ENCODE measurements at places on chromosomes 11 and 22. TPM values are rescaled to one million over a fixed set of nuclear protein-coding genes. Genes with fewer than 3 reads are reported as not detected.

The TFIP11 gene
- 25.5 TPM for total RNA-seq

The LMO1 gene
- total RNA-seq: 2.4 TPM

The SHANK2 gene
- 7.0 TPM for total RNA-seq

The CSKMT gene
- total RNA-seq: 11.2 TPM

The TMA7B gene
- total RNA-seq: not detected

The PELI3 gene
- 4.5 TPM for total RNA-seq

The FDX1 gene
- total RNA-seq: 16.9 TPM

The HBE1 gene
- 0.09 TPM for total RNA-seq

The RFPL1 gene
- not detected for total RNA-seq

The PRDM10 gene
- 1.8 TPM for total RNA-seq

The MPZL3 gene
- 0.45 TPM for total RNA-seq

The CRYBB3 gene
- not detected for total RNA-seq

The KDELR3 gene
- total RNA-seq: 19.3 TPM

The MGAT3 gene
- total RNA-seq: 1.0 TPM

The PARVG gene
- not detected for total RNA-seq

The EIF3D gene
- total RNA-seq: 157 TPM

The TNNT3 gene
- 0.15 TPM for total RNA-seq

The TENM4 gene
- 0.19 TPM for total RNA-seq

The MRGPRX4 gene
- not detected for total RNA-seq

The EFCAB6 gene
- total RNA-seq: 0.39 TPM

The PAMR1 gene
- total RNA-seq: not detected

The PDE3B gene
- 1.9 TPM for total RNA-seq

The RFPL2 gene
- 0.11 TPM for total RNA-seq

The KLHL35 gene
- total RNA-seq: 1.0 TPM

The MOV10L1 gene
- 0.10 TPM for total RNA-seq

The PMM1 gene
- total RNA-seq: 25.5 TPM

The KCNE3 gene
- total RNA-seq: not detected

The THY1 gene
- total RNA-seq: 14.7 TPM

The SCGB1D2 gene
- not detected for total RNA-seq

The CHCHD10 gene
- 161 TPM for total RNA-seq

The POU2AF3 gene
- 1.7 TPM for total RNA-seq

The KRTAP5-11 gene
- total RNA-seq: not detected

The CALCA gene
- not detected for total RNA-seq

The PARVA gene
- 26.3 TPM for total RNA-seq

The INPP5J gene
- total RNA-seq: 0.42 TPM

The DUSP8 gene
- total RNA-seq: 0.84 TPM

The ZC3H7B gene
- 25.7 TPM for total RNA-seq

The ZP1 gene
- total RNA-seq: 0.25 TPM

The RASL10A gene
- total RNA-seq: 0.11 TPM

The APOL4 gene
- total RNA-seq: 0.14 TPM

The GP1BB gene
- 0.79 TPM for total RNA-seq

The PRSS23 gene
- 400 TPM for total RNA-seq

The NLRP6 gene
- total RNA-seq: not detected

The HEPN1 gene
- not detected for total RNA-seq

The IGF2 gene
- 2.8 TPM for total RNA-seq

The OR2AG1 gene
- total RNA-seq: not detected

The HBB gene
- total RNA-seq: not detected

The FGF19 gene
- 0.09 TPM for total RNA-seq

The PGA5 gene
- not detected for total RNA-seq

The OR5AR1 gene
- not detected for total RNA-seq

The BARX2 gene
- total RNA-seq: not detected
